ENCODE measurements at places on chromosomes 7 and 10.
A peak's percentile ranks its signal among the peaks of the same experiment; 100 is the strongest.

DNA sequence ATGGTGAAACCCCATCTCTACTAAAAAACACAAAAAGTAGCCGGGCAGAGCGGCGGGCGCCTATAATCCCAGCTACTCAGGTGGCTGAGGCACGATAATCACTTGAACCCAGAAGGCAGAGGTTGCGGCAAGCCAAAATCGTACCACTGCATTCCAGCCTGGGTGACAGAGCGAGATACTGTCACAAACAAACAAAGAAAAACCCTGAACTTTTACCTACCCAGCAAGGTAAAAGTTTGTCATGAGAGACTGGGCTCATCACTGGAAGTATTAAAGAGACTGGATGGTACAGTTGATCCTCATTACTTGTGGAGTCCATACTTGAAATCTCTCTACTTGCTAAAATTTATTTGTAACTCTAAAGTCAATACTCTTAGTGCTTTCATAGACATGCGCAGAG is 113.9 kb downstream of the NDUFB2 start:
- DNase-seq: no peak

DNA sequence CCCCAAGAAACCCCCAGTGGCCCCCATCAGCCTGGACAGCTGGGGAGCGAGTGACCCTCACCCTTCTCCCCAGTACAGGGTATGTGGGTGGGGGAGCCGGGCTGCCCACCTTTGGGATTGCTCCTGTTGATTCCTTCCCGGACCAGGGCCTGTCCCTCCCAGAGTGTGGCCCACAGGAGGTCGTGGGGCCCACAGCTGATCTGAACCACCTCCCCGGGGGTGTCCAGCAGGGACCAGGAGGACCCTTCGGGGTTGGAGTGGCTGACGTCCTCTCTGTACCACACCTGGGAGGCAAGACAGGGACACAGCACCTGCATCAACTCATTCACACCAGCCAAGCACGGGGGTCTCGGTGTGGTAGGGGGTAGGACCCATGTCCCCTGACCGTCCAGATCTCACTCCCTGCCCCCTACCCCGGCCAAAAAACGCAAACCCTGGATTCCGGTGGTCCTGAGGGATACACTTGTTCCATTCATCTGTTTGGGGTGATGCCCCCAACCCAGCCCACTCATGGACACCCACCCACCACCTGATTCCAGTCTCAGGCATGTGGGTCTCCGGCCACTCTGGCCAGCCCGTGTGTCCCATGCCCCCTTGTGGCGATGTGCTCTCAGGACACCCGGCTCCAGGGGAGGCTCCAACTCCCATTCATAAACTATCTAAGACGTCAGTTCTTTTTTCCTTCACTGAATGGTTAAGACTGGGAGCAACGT is 10.9 kb downstream of the TECPR1 start:
- DNase-seq: peak; percentile 69

GRCh38 chr7:150732786-150733481 is 4.3 kb upstream of the GIMAP5 start:
- no peak for DNase-seq

DNA sequence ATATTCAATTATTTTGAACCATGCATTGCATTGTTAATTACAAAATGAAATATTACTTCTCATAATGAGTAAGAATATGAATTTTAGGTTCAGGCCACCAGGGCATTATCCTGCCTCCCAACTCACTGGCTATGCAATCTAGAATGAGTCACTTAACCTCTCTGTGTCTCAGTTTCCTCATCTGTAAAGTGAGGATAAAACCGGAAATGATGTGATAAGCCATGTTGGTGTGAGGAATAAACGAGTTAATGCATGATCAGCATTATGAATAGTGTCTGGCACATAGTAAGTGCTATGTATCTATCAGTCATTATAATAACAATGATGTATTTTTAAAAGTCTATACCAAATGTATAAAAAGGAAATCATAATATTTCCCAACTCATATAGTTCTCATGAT is 85.5 kb downstream of the SEMA3D start:
- peak; percentile 2 for DNase-seq

- no peak for DNase-seq
Measured at GRCh38 chr10:133306941-133307379, 1.7 kb downstream of the TUBGCP2 start.

- DNase-seq: no peak
Measured at GRCh38 chr7:41787651-41788350, 84.9 kb upstream of the INHBA start.

- no peak for DNase-seq
Measured at GRCh38 chr7:156347132-156347531, 293.4 kb upstream of the RNF32 start.

GRCh38 chr10:70578371-70578947 is 24.1 kb downstream of the PRF1 start:
- peak; percentile 12 for DNase-seq

GRCh38 chr7:24049296-24049695 is 234.7 kb upstream of the NPY start:
- DNase-seq: no peak

- DNase-seq: peak; percentile 89
Measured at GRCh38 chr10:34758447-34758996, 56.6 kb downstream of the PARD3 start.

GRCh38 chr7:50409856-50410745 is 40.0 kb downstream of the FIGNL1 start:
- no peak for DNase-seq

- DNase-seq: no peak
Measured at GRCh38 chr10:9228771-9229170, 1174.3 kb downstream of the GATA3 start.

- DNase-seq: no peak
Measured at GRCh38 chr10:47031901-47032465, 120.8 kb downstream of the PTPN20 start.

GRCh38 chr7:93757426-93757825 is 133.1 kb downstream of the TFPI2 start:
- peak; percentile 3 for DNase-seq

DNA sequence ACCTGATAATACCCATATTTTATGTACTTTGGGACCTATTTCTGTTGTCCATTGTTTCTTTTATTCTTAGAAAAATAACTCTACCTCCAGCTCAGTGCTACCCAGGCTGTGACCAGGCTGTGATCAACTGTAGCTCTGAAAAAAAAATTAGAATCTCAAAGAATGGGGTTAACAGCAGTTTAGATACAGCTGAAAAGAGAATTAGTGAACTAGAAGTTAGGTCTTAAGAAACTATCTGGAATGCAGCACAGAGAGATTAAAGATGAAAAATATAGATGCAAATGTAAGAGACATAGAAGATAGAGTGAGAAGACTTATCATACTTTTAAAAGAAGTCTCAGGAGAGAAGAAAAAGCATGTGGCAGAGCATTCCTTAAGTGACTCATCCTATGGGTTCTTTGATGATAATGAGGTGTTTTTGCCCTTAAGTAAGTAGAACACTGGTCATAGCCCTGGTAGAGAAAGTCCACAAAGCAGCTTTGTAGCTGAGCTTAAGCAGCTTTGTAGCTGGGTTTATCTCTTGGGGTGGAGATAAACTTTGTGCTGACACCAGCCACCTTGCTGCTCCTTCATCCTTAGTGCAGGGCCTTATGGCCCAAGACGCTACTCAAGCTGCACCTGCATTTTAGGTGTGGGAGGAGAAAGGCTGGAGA is 27.3 kb upstream of the SFRP5 start:
- DNase-seq: no peak

- DNase-seq: no peak
Measured at GRCh38 chr10:132016514-132016913, 34.8 kb upstream of the BNIP3 start.

DNA sequence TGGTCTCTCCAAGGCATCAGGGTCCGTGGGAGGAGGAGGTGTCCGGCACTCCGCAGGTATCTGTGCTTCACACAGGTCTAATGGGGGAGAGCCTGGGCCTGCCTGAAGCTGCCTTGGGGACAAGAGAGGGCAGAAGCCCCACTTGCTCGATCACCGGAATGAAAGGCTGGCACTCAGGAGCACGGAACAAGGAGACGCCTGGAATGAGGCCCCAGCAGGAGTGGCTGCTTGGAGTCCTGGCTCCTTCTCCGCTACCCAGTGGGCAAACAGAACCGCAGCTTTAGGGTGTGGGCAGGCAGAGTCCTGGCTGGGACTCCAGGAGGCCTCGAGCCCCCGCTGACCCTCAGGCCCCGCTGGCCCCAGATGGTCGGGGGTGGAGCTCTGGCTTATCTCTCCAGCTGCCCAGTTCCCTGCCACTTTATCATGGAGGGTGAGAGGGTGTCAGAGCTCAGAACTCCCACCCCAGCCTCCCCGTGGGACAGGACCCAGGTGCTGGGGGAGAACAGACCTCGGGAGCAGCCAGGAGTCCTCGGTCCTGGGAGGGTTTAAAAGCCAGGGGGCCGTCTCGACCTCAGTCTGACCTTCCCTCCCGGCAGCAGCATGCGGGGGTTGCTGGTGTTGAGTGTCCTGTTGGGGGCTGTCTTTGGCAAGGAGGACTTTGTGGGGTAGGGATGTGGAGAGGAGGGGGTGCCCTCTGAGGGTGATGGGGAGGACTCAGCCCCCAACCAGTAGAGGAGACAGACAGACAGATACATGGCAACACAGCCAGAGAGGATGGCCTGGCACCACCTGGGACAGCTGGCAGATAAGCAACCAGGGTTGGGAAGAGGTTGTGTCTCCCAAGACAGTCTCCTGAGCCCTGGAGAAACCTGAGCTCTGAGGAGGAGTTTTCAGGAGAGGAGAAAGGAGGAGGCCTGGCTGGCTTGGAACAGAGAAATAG is at the start of gene CPA1:
CPA1 (plus strand) TSS at position 574 of the 940 bp plus-strand sequence; CDS start at position 601, 27 bp downstream.
- DNase-seq: no peak

DNA sequence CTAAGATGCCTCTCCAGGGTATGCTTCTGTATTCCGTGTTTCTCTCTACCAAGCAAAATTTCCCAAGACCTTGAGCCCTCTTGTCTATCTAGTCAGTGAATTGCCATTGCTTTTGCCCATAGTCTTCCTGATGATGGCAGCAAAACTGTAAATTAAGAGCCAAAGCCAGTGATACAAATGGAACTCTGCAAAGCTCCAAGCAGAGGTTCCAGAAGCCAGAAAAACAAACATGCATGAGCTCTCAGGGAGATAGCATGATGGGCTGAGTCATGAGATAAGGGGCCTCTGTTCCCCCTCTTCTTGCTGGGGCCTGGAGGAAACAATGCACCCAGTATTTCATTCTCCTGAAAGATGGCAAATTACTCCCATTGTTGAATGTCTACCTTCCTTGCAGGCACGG is 24.7 kb downstream of the LSMEM1 start:
- no peak for DNase-seq

GRCh38 chr7:128829391-128830166 is 627 bp upstream of the FLNC start:
- DNase-seq: peak; percentile 89

DNA sequence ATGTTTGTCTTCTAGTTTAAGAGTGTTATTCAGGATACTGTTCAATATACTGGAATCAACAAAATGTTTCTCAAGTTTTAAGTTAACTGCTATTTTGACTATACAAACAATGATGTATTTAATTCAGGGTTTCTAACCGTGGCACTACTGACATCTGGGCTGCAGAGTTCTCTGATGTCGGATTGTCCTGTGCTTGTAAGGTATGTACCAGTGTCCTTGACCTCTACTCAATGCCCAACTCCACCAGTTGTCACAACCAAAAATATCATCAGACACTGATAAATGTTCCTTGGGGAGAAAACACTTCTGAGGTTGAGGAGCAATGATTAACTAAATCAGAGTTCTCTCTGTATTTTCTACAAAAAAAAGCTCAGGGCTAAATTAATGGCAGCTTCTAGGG is 301.5 kb downstream of the PARD3 start:
- DNase-seq: no peak

DNA sequence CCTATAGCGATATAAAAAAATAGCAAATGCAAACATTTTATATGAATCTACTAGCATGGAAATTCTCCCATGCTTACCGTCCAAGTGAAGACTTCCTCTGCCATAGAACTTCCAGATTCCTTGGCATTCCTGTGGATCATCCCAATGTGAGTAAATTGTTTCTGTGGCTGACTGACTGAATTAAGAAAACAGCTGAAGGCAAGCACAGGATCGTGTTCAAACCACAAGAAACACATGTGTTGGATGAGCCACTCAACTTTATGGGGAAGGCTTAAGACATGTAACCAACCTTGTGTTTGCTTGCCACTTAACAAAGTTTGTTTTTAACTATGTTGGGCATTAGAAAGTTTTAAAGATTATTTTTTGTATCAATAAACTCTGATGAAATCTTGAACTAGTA is 2.6 kb upstream of the MYPN start:
- peak; percentile 6 for DNase-seq

DNA sequence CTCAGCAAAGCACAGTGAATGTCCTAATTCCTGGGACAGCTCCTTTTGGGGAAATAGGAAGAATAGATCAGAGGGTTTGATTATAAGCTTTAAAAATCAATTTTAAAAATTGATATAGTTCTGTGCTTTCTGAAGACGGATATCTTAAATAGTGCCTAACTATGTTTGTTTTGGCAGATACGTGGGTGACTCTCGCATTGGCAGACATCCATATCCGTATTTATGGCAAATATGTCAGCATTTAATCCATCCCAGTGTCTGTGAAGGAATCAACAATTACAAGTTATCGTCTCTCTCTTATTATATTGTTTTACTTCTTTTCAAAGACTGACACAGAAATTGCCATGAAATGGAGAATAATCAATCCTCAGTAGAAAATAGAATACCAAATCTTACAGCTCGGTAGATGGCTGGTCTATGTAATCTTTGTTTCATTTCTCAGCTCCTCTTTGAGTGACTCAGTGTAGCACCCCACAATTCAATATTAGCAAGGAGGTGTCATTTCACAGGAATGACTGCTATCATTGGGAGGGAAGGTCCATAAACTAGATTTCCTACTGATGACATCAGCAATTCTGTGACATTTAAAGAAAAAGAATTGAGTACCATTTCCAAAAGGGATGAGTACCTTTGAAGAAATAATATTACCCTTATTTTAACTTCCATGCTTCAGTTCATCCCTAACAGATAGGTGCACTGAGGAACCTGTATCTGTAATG is 186.4 kb upstream of the NFE2L3 start:
- DNase-seq: no peak

DNA sequence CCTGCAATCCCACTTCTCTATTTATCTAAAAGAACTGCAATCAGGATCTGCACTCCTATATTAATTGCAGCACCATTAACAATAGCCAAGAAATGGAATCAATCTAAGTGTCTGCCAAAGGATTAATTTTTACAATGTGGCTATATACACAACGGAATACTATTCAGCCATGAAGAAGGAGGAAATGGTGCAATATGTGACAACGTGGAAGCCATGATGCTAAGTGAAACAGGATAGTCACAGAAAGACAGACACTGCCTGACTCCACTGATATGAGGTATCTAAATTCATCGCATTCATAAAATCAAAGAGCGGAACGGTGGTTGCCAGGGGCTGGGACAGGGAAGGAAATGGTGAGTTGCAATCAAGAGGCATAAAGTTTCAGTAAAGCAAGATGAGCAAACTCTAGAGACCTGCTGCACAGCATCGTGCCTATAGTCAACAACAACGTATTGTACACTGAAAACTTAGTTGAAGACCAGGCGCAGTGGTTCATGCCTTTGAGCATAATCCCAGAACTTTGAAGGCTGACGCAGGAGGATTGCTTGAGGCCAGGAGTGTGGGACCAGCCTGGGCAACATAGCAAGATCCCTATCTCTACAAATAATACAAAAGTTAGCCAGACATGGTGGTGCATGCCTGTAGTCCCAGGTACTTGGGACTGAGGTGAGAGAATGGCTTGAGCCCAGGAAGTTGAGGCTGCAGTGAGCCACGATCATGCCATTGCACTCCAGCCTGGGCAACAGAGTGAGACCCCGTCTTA is 76.3 kb downstream of the FGFR2 start:
- DNase-seq: no peak
